Mucosa of descending colon (tissue), 3 donors: ENCODE measurements at places on chromosomes 1 and 21. TPM values are rescaled to one million over a fixed set of nuclear protein-coding genes. Genes with fewer than 3 reads are reported as not detected.

DNA sequence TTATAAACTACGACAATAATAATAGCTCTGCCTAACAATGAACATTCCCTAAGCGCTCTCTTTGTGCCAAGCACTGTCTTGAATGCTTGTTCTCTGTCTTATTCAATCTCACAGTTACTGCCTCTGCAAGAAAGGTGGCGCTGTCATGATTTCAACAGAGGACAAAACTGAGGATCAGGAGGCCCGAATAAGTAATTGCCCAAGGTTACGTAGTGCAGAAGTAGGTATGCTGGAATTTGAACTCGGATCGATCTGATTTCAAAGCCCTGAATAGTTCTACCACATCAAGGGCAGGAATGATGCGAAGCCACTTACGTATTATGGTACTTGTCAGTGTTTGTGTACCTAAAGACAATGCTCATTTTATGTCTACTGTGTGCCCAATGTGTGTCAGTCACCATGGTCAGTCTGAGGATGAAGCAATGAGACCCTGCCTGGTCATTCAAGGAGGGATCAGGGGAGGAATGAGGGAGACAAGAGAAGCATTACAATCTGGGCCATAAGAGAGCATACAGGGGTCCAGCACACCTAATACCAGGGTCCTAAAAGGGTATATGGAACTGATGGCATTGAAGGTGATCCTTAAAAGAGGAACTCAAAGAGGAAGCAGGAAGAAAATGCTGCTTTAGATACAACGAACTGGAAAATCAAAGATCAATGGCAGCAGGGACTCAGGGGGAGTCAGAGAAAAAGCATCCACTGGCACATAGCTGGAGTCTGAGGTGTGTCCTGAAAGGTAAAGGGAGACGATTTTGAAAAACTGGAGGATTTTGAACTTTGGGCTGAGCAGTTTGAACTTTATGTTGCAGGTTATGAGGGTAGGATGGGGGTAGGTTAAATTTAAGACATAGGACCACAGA lies 389.2 kb downstream of the PLPP3 start:
- DNase-seq = no peak

DNA sequence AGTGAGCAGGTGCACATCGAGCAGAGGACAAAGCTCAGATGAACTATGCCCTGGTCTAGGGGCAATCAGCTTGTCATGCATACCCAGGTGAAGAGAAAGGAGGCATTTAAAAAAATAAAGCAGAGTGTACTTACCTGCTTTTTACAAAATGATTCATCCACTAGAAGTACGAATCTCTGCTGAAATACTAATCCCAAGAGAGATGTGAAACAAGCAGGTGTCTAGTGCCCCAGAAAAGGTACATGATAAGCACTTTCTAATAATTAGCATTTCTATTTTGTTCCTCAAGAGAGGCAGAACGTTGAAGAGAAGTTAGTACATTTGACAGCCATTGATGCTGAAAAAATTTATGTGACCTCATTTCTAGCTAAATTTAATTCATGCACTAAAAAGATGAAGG lies 31.1 kb downstream of the CHODL start:
- DNase-seq = no peak

TCHHL1 gene
- not detected for total RNA-seq

C1orf216 gene
- total RNA-seq = 23.1 TPM

GRCh38 chr1:20151906-20152598 lies 12.9 kb downstream of the PLA2G2F start:
- DNase-seq = peak; percentile 90

KCNK1 gene
- 22.2 TPM for total RNA-seq

- DNase-seq = peak; percentile 63
Measured at GRCh38 chr1:151314137-151314875, 12.9 kb downstream of the PI4KB start.

MCOLN3 gene
- 2.3 TPM for total RNA-seq

DNA sequence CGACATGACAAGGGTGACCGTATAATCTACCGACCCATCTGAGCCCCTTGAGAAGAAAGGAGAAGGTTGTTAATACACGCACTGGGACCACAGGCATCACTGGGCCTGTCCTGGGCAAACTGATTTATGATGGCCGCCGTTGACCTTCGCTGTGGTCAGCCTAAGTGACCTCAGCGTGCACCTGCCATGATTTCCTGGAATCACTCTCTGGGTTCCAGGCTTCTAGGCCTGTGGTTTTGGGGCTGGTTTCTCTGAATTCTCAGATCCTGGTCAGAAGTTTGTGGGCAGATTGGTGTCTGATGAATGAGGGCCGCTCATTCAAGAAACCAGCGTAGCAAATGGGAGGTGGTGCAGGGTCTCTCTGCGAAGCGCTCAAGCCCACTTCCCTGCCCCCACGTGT lies 64.0 kb downstream of the SIK1 start:
- no peak for DNase-seq

CLSTN1 gene
- total RNA-seq = 166 TPM

GRCh38 chr1:22569269-22569668 lies 6.0 kb downstream of the EPHA8 start:
- no peak for DNase-seq

- DNase-seq = no peak
Measured at GRCh38 chr1:28097100-28097472, 8.7 kb upstream of the EYA3 start.

ST6GALNAC3 gene
- total RNA-seq = 5.4 TPM

DNA sequence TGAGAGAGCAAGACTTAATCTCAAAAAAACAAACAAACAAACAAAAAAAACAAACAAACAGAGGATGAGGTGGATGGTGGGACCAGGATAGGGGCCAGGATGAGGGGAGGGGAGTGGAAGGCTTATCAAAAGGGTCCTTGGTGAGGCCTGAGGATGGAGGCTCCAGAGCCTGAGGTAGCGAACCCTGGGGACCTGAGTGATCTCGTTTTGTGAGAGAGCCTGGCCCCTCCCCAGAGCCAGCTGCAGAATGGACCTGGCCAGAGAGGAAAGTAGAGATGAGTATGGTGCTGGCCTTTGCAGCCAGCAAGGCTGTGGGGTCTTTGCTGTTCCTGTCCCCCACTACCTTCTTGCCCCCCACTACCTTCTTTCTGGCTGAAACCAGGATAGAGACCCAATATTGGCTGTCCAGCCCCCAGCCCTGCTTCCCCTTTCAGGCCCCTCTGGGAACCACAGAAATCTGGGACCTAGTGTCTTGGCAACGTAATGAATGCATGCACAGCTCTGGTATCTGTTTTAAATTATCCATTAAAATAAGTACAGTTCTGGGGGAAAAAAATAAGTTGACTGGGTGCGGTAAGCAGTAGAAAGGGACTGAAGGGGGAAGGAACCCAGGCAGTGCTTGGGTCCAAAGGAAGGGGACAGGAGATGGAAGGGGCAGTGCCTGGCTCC lies 1.1 kb upstream of the LMNA start:
- peak; percentile 16 for DNase-seq

- no peak for DNase-seq
Measured at GRCh38 chr1:35857830-35858229, 25.2 kb upstream of the AGO1 start.
